ENCODE measurements at places on chromosomes 11 and 22.

DNA sequence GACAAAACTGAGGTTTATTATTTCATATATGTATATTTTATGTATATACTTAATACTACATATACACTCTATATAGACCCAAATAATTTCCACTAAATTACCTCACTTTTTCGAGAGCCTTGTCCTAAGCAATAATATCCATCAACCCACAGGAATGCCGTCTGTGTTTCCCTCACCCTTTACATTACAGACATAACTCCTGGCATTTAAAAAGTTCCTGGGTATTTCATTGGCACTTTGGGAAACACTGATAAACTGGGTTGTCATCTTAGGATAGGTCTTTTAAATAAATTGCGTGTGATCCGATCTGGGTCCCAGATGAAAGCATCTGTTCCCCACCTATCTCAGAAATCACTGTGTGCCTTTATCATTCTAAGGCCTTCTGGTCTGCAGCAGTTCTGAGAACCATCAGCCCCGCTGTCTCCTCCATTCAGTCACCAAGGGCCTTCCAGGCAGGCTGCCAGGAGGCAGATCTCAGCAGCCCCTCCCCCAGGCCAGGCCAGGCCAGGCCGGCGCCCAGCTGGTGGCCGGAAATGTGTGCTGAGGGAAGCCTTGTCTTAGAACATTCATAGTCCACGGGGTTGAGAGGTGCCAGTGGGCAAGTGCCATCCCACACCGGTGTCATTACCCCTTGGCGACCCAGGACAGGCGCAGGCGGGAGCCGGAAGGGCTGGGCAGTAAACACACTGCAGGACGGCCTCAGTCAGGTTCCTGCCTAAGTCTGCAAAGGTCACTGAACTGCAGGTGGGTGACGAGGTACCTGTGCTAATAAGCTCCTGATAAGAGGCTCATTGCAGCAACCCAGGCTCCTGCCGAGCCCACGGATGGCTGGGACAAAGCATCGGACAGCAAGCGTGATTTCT, 3.3 kb downstream of the FGF19 start:
- H3K27ac ChIP-seq = no peak overlapping the region
- H3K4me3 ChIP-seq = no peak overlapping the region
- H3K27me3 ChIP-seq = peaks cover 35% of the 10 kb centered on the region
- no peaks in the 10 kb centered on the region for H3K4me1 ChIP-seq
- DNase-seq = peak; percentile 59
- no peaks in the 10 kb centered on the region for H3K36me3 ChIP-seq

DNA sequence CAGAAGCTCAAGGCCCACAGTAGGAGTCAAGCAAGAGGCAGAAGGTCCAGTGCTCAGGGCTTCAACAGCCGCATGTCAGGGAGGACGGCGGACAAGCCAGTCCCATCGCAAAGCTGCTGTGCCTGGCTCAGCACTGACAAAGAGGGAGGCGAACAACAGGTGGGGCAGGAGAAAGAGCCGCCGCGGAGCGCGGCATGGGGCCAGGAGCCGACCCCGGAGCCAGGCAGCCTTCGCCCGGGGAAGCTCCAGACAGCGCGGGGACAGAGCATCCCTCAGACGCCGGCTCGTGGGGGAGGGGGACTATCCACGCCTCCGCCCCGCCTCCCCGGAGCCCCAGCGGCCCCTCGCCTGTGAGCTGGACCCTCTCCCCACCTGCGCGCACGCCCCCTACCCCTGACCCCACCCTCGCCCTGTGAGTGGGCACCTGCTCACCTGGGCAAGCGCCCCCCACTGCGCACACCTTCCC, 369 bp downstream of the DHCR7 start:
- H3K27ac ChIP-seq = peak overlapping the region; percentile 78
- H3K4me3 ChIP-seq = peak overlapping the region; percentile 81
- no peaks in the 10 kb centered on the region for H3K36me3 ChIP-seq
- no peaks in the 10 kb centered on the region for H3K27me3 ChIP-seq
- no peak for DNase-seq

DNA sequence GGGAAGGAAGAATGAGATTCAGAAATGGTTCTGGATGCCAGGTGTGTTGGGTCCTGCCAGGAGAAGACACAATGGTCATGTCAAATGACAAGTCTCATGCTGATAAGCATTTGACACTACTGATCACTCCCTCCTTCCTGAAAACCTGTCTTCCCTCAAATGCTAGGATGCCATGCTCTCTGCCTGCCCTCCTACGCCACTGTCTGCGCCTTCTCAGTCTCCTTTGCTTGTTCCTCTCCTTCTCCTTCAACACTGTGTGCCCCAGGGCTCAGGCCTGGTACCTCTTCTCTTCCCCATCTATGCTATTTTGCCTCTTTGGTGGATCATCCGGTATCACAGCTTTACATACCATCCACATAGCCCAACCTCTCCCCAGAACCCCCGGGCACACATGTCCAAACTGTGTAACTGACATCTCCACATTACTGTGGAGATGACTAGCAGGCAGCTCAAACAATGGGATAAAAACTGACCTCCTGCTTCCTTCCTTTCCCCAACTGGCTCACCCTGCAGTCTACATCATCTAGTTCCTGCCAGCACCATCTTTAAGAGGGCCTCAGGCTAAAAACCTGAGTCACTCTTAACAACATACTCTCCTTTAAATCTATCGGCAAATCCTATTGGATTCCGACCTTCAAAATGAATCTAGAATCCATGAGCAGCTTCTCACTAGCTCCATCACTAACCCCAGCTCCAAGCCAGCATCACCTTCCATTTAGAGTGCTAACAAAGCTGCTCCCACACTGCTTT, 8.2 kb downstream of the AP1B1 start:
- peaks cover 34% of the 10 kb centered on the region for H3K36me3 ChIP-seq
- no peak overlapping the region for H3K27ac ChIP-seq
- peaks cover 6% of the 10 kb centered on the region for H3K4me1 ChIP-seq
- no peak for DNase-seq

DNA sequence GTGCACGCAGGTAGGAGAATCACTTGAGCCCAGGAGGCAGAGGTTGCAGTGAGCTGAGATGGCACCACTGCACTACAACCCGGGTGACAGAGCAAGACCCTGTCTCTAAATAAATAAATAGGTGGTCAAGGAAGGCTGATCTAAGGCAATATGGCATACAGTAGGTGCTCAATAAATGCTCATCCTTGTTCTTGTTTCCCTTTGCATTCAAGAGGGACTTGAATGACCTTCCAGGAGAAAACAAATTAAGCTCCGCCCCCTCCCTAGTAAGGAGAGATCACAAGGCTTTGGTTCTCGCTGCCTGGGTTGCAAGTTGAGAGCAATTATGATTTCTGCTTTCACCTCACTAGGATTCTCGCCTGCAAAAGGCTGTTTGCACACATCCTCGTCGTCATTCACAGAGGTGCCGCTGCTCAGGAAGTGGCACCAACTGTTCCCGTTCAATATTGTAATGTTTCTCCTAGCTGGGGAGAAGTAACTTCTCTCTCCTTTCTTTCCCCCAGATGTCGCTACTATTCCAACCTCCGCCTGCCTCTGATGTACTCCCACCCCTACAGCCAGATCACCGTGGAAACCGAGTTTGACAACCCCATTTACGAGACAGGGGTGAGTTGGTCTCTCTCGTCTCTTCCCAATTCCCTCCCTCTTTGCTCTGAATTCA, 51.8 kb upstream of the ASPHD2 start:
- no peak overlapping the region for H3K27ac ChIP-seq
- peaks cover 12% of the 10 kb centered on the region for H3K27me3 ChIP-seq
- no peaks in the 10 kb centered on the region for H3K4me1 ChIP-seq
- no peak for DNase-seq
- no peak overlapping the region for H3K4me3 ChIP-seq

All from sigmoid colon (tissue), 7 donors.